ENCODE measurements at places on chromosomes 1 and 21.

DNA sequence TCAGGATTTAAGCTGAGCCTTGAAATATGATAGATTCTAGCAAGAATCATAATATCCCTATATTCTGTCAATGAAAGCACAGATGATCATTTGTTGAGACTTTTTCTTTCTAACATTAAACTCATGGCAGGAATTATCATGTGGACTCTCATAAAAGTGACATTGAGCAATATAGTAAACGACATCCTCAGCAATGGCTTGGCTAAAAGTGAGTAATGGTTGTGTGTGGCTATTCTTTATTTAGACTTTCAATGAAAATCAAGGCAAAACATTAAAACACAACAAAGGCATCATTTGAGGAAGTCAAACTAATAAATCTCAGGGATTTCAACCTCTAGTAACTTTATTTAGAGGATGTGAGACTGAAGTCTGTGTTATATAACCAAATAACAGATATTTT is 257.8 kb upstream of the ADGRL4 start:
- no peak for DNase-seq

DNA sequence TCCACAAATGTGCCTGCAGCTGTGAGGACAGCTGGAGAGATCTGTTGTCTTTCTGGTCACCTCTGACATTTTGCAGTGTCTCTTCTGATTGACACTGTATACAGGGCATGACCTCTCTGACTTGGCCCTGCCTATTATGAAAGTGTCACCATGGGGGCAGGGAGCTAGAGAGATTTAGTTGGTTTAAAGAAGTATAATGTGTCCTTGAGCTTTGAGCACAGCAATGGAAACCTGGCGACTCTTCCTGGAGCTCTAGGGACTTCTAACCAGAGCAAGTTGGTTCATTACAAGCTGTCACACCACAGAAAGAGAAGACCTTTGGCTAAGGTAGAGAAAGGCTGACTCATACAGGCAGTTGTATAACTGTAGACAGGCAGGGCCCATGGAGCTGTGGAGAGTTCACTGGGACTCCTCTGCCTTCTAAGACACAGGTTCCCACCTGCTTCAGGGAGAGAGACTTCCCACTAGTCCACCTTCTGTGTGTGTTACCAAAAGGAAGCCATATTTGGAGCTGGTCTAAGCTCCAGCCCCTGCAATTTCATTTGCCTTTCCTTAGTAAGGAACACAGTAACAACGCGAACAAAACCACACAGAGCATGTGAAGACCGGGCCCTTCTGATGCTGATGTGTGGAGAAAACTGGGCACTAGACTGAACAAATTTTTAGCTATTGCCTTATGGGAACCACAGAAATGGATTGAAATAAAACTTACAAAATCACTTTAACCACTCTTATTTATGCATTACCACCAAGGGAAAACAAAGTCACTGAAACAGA is 90.5 kb upstream of the ADAR start:
- no peak for DNase-seq

GRCh38 chr1:228314658-228315483 is 91.8 kb downstream of the TRIM11 start:
- no peak for DNase-seq

DNA sequence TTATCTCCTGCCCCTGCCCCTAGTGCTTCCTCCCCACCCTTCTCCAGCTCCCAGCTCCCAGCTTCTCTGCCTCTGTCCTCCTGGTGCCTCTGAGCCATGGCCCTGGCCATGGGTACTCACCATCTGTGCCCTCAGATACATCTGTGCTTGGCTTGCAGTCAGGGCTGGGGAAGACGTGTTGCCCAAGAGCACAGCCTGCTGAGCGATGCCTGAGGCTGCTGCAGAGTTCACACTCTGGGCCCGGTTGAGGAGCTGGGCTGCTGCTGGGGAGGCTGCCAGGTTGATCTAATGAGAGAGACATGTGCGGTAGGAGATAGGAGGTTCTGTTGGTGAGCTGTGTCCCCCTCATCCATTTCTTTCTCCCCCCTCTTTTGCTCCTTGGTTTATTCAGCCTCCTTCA is 49.4 kb upstream of the A3GALT2 start:
- no peak for DNase-seq

DNA sequence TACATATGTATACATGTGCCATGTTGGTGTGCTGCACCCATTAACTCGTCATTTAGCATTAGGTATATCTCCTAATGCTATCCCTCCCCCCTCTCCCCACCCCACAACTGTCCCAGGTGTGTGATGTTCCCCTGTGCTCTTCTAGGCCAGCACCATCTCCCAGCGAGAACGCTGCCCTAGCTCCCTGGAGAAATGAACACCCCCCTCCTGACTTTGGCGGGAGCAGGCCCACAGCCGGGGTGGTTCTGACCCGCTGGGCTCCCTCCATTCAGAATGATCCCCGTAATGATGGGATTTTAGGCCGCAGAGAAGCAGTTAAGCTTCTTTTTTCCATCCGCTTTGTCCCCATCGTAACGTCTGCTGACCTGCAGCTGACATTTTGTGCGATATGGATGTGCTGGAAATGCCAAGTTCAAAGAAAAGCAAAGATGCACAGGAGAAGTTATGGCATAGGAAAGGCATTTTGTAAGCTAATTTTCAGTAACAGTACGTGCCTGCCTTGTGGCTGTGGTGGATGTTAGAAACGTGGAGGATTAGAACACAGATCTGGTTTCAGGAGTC is 39.3 kb downstream of the ELK4 start:
- no peak for DNase-seq

- DNase-seq: no peak
These were observed 26.3 kb downstream of the FTCD start for GRCh38 chr21:46128933-46129571.

GRCh38 chr1:201282216-201282615 is 1.1 kb upstream of the PKP1 start:
- DNase-seq: no peak

- no peak for DNase-seq
These were observed 386.7 kb upstream of the ESRRG start for GRCh38 chr1:217109928-217110327.

- DNase-seq: no peak
These were observed 112.5 kb downstream of the RRAGC start for GRCh38 chr1:38746941-38747600.

- DNase-seq: no peak
These were observed 49.7 kb downstream of the IVNS1ABP start for GRCh38 chr1:185267301-185267700.

- DNase-seq: no peak
These were observed 24.8 kb downstream of the F11R start for GRCh38 chr1:160996178-160996577.

DNA sequence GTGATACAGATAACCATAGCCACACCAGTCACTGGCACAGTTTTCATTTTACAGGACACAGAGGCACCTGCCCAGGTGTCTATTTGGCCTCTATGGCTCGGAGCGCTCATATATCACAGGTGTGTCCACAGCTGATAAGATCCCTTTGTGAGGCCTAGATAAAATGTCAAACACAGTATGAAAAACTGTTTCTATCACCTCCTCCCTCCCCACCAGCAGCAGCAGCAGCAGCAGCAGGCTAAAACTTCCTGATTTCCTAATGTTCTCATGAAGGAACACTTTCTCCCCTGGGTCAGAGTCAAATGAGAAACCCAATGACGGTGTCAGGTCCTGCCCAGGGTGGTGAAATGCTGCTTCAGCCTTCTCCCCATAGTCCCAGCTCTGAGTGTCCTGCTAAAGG is 24.4 kb downstream of the ELAPOR1 start:
- no peak for DNase-seq

GRCh38 chr1:19772053-19772452 is 27.7 kb downstream of the TMCO4 start:
- DNase-seq: no peak

DNA sequence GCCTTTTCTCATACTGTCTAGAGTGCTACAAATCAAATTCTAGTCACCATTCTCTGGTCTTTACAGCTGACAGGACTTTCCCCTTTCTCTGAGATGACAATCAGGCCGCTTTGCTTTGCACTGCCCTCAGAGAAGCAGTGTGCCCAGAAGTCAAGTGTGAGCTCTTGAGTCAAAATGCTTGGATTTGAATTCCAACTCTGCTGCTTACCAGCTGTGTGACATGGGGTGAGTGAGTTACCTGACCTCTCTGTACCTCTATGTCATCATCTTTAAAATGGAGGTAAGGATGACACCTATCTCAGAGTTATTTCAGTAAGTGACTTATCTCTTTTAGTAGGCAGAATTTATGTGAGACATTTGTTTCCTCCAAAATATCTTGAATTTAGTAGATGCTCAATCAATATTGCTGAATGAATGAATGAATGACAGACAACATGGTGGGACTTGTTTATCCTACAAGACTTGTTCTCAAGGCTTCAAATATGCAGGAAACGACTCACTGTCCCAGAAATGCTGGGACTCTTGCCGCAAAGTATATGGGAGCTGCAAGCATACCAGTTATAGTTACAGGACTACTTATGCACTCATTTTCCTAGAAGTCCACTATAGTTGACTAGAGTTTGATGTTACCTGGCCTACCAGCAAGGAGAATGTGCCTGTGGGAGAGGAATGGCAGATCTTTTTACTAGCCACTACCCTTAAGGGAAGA is 38.1 kb upstream of the A3GALT2 start:
- no peak for DNase-seq

Data from stimulated activated CD8-positive, alpha-beta memory T cell treated with anti-CD3 and anti-CD28 coated beads, Interleukin-15, amount 100 ng/mL, for 1 hour (primary cell).